CD4-positive, CD25-positive, alpha-beta regulatory T cell (primary cell): ENCODE measurements at places on chromosomes 3 and 15.

- no peaks in the 10 kb centered on the region for H3K4me1 ChIP-seq
- no peak overlapping the region for H3K27ac ChIP-seq
- H3K36me3 ChIP-seq, result peaks cover 13% of the 10 kb centered on the region
- no peak overlapping the region for H3K4me3 ChIP-seq
These were observed 38.6 kb downstream of the HACD2 start for GRCh38 chr3:123546133-123546755.

GRCh38 chr3:29176501-29176900, 104.4 kb upstream of the RBMS3 start:
- no peak overlapping the region for H3K4me3 ChIP-seq
- no peaks in the 10 kb centered on the region for H3K4me1 ChIP-seq
- no peaks in the 10 kb centered on the region for H3K27me3 ChIP-seq
- DNase-seq, result no peak
- H3K36me3 ChIP-seq, result no peaks in the 10 kb centered on the region

- H3K4me1 ChIP-seq, result no peaks in the 10 kb centered on the region
- H3K27me3 ChIP-seq, result no peaks in the 10 kb centered on the region
- no peak overlapping the region for H3K27ac ChIP-seq
- no peaks in the 10 kb centered on the region for H3K36me3 ChIP-seq
- H3K4me3 ChIP-seq, result no peak overlapping the region
These were observed 109.2 kb downstream of the NEDD4 start for GRCh38 chr15:55884223-55884622.

DNA sequence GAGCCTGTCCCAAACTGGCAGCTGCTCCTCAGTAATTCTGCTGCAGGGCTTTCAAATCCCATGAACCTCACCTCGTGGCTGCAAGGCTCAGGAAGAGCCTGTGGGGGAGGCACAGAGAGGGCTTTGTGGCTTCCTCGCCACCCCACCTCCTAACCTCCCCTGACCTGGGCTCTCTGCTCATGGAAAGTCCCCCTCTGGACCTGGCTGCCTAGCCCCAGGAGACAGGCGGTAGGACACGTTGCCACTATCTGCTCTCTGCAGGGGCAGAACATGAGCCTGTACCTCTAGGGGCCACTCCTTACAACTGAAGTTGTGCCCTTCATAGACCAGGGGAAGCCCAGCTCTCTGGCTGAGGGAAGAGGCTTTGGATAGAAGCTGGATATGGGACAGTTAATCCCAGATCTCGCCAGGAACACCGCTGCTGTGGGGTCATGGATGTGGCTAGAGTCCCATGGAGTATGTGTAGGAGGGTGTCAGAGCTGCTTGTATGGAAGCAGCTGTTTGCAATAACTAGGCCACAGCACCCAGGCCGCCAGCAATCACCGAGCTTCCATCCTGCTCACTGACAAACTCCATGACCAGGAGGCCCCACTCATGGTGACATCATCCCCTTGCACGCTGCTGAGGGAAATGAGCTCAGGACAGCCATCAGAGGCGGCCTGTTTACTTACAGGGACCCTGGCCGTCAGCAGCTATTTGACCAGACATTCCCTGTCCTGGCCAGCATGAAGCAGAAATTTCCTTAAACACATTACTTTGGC, 34.0 kb upstream of the CILP start:
- H3K27ac ChIP-seq, result no peak overlapping the region
- H3K4me3 ChIP-seq, result no peak overlapping the region
- H3K36me3 ChIP-seq, result peaks cover 3% of the 10 kb centered on the region

GRCh38 chr3:126293370-126294082, 63.7 kb downstream of the KLF15 start:
- DNase-seq, result no peak
- H3K27me3 ChIP-seq, result peaks cover 10% of the 10 kb centered on the region
- no peak overlapping the region for H3K4me3 ChIP-seq

- DNase-seq, result no peak
- H3K4me3 ChIP-seq, result no peak overlapping the region
- no peak overlapping the region for H3K27ac ChIP-seq
These were observed 5.7 kb downstream of the TMEM207 start for GRCh38 chr3:190444006-190444405.

DNA sequence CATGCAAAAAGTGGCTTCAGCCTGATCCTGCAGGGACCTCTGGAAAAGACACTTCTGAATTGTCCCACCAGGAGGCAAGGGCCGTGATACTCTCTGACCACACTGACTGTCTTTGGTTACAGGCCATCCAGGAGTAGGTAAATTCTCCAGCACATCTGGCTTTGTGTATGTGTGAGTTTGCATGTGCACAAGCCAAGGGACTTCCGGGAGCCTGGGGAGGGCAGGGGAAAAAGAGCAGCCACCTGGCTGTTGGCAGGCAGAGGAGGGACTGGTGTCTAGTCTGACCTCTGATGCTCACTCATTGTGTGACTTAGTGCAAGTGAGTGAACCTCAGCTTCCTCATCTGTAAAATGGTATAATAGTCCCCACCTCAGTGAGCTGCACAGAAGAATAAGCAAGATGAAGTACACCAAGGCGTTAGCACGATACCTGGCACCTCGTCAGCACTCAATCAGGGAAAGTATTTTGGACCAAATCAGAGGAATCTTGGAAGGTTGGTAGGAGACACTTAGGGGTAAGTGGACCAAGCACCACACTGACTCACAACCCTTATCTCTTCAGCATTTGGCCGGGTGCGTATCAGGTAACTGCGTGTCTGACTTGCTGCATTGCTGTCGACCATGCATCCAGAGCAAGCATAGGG, 19.1 kb downstream of the KLHL6 start:
- peaks cover 14% of the 10 kb centered on the region for H3K36me3 ChIP-seq
- H3K4me3 ChIP-seq, result no peak overlapping the region
- peaks cover 40% of the 10 kb centered on the region for H3K4me1 ChIP-seq
- no peak for DNase-seq
- no peak overlapping the region for H3K27ac ChIP-seq
- no peaks in the 10 kb centered on the region for H3K27me3 ChIP-seq

DNA sequence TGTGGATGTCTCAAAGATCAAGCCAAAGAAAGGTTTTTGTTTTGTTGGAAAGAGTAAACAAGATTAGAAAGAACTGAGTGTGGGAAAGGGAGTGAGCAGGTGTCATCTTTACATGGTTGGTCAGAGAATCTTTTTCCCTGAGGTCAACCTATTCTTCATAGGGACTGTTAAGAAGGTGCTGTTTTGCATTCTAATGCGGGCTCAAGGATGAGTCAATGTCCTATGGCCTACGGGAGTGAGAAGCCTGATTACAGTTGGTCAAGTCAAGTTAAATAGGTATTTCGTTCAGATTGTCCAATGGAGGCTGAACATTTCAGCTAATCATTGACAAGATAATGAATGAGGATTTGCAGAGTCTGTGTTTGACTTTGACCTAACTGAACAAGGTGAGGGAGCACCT, 491.2 kb upstream of the PDZRN3 start:
- no peak for DNase-seq
- no peaks in the 10 kb centered on the region for H3K4me1 ChIP-seq
- no peak overlapping the region for H3K4me3 ChIP-seq
- H3K27ac ChIP-seq, result no peak overlapping the region
- no peaks in the 10 kb centered on the region for H3K27me3 ChIP-seq

- DNase-seq, result no peak
- no peak within 1 kb of the TSS for H3K27ac ChIP-seq
- no peaks in the 10 kb centered on the region for H3K27me3 ChIP-seq
- no peak within 1 kb of the TSS for H3K4me3 ChIP-seq
- no peaks in the 10 kb centered on the region for H3K4me1 ChIP-seq
These were observed at the start of gene SLC24A5 for GRCh38 chr15:48120745-48121144. Gene SLC24A5 (plus strand): TSS chr15:48120990. CDS start chr15:48121045, 55 bp downstream.

- H3K4me3 ChIP-seq, result no peak overlapping the region
- DNase-seq, result no peak
- H3K36me3 ChIP-seq, result peaks cover 99% of the 10 kb centered on the region
- no peaks in the 10 kb centered on the region for H3K27me3 ChIP-seq
These were observed 51.7 kb downstream of the RASGRP1 start for GRCh38 chr15:38512901-38513300.
